ENCODE measurements at places on chromosomes 11 and 22. TPM values are rescaled to one million over a fixed set of nuclear protein-coding genes. Genes with fewer than 3 reads are reported as not detected.

SPI1 gene
- total RNA-seq: 1.2 TPM

CYP2D6 gene
- total RNA-seq: 2.5 TPM

SLC22A12 gene
- total RNA-seq: not detected

OR4A5 gene
- total RNA-seq: not detected

CENPM gene
- total RNA-seq: 12.2 TPM

LRRC4C gene
- 62.0 TPM for total RNA-seq

MS4A6E gene
- not detected for total RNA-seq

SORL1 gene
- total RNA-seq: 41.6 TPM

LRRC56 gene
- 1.5 TPM for total RNA-seq

SMIM38 gene
- total RNA-seq: 1.4 TPM

PANX3 gene
- not detected for total RNA-seq

UBE4A gene
- total RNA-seq: 46.6 TPM

TIGD3 gene
- total RNA-seq: 2.5 TPM

CLMP gene
- 16.5 TPM for total RNA-seq

SMC1B gene
- total RNA-seq: not detected

DEUP1 gene
- total RNA-seq: 0.82 TPM

ASRGL1 gene
- 30.6 TPM for total RNA-seq

FREY1 gene
- total RNA-seq: 2.5 TPM

GLB1L3 gene
- total RNA-seq: 0.45 TPM

MTMR3 gene
- 82.6 TPM for total RNA-seq

DCDC1 gene
- total RNA-seq: 54.1 TPM

SIK2 gene
- total RNA-seq: 15.5 TPM

KCNJ11 gene
- total RNA-seq: 10.9 TPM

GP1BB gene
- total RNA-seq: 13.7 TPM

LAYN gene
- total RNA-seq: 1.9 TPM

PKP3 gene
- 0.73 TPM for total RNA-seq

BATF2 gene
- total RNA-seq: 0.18 TPM

NPAS4 gene
- total RNA-seq: 0.18 TPM

LMNTD2 gene
- total RNA-seq: not detected

SYNGR1 gene
- 56.1 TPM for total RNA-seq

F2 gene
- 0.18 TPM for total RNA-seq

PCNX3 gene
- total RNA-seq: 13.8 TPM

CHCHD10 gene
- 2.4 TPM for total RNA-seq

MAP6 gene
- total RNA-seq: 92.6 TPM

APOBEC3B gene
- not detected for total RNA-seq

WBP2NL gene
- 8.3 TPM for total RNA-seq

UCP2 gene
- 10.5 TPM for total RNA-seq

CARD18 gene
- total RNA-seq: not detected

TPBGL gene
- total RNA-seq: 0.09 TPM

FAM111A gene
- 24.4 TPM for total RNA-seq

OR2AG1 gene
- total RNA-seq: not detected

AMPD3 gene
- total RNA-seq: 2.3 TPM

SOX6 gene
- total RNA-seq: 33.4 TPM

MS4A3 gene
- 0.82 TPM for total RNA-seq

PTH gene
- total RNA-seq: not detected

OR4S1 gene
- not detected for total RNA-seq

NXPE2 gene
- total RNA-seq: 0.45 TPM
